Vagina (tissue), 2 donors: ENCODE measurements at places on chromosomes 4 and X. TPM values are rescaled to one million over a fixed set of nuclear protein-coding genes. Genes with fewer than 3 reads are reported as not detected.

KCND1 gene
- 2.0 TPM for total RNA-seq

ZAR1 gene
- total RNA-seq: 2.5 TPM

GPR101 gene
- total RNA-seq: not detected

DNA sequence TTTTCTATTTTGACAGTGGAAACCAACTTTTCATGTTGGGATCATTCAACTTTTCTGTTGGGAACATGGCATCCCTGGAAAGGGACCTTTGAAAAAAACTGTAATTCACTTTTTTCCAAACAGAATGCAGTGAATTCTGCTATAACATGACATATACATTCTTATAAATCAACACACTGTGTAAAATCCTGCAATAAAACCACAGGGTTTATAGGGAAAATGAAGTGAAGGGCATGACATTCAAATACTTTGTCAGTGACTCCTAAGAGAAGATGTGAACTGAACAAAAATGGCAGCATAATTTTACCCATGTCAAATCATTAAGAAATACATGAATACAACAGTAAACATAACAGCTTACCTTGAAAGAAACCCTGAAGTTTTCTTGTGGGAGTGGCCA lies 264.5 kb upstream of the ANKRD50 start:
- DNase-seq: no peak

GRCh38 chr4:86595426-86595805 lies 1.3 kb downstream of the PTPN13 start:
- DNase-seq: no peak

GRCh38 chrX:51459125-51459524 lies 37.3 kb downstream of the NUDT11 start:
- DNase-seq: no peak

DNA sequence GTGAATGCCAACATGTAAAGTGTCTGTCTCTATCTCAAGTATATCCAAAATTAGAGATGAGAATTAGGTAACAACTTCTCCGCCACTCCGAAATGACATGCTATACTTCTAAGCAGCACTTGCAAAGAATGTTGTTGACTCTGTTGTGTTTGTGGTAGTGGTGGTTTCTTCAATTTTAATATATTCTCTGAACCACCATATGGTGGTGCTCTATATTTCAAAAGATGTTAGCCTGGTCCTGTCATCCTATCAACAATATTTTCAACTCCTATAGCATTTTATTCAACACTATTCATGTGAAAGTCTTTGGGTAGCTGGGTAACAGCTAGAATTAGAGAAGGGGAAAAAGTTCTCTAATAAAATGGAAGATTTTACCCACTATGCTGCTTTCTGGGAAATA lies 1622.8 kb upstream of the IGFBP7 start:
- no peak for DNase-seq

DNA sequence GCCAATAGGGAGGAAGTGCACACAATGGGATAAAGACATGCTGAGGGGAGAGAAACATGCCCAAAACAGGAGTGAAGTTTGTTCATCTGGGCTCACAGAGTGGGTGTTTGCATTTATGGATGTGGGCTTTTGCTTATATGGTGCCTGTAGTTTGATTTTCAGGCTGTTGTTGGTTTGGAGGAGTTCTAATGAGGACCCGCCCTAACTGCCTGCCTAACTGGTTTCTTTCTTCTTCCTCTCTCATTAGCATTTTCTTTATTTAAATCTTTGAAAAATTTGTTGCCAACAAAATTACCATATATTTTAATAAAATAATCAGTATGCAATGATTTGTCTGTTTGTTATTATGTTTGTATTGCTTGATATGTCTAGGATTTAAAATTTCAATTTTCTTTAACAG lies 1965.8 kb downstream of the C4orf33 start:
- DNase-seq: no peak

- DNase-seq: no peak
These were observed 236.9 kb downstream of the AR start for GRCh38 chrX:67780694-67781109.

DNA sequence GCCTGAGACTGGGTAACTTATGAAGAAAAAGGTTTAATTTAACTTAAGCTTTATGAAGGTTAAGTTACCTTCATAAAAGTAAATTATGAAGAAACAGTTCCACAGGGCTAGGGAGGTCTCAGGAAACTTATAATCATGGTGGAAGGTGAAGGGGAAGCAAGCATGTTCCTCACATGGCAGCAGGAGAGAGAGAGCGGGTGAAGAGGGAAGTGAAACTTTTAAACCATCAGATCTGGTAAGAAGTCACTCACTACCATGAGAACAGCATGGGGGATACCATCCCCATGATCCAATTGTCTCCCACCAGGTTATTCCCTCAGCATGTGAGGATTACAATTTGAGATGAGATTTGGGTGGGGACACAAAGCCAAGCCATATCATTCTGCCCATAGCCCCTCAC lies 944.7 kb upstream of the NDST4 start:
- no peak for DNase-seq
